ENCODE measurements at places on chromosomes 4 and X.

- DNase-seq: no peak
Observed at GRCh38 chrX:14802943-14803710, 69.7 kb downstream of the FANCB start.

DNA sequence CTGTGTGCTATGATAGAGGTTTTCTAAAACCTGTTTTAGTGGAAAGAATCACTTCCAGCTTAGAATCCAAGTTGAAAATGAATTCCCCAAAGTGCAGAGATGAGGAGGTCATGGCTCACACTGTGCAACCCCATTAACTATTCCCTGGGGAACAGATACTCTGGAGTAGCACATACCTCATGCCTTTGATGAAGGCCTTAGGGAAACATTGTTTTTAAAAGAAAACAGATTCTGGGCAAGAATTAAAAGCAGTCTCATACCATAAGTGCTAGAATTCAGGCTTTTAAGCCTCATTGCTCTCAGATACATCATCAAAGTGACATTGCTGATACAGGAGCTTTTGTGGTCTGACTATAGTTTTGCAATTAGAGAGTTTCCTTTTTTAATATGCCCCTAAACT lies 115.1 kb downstream of the NDST4 start:
- DNase-seq: no peak

DNA sequence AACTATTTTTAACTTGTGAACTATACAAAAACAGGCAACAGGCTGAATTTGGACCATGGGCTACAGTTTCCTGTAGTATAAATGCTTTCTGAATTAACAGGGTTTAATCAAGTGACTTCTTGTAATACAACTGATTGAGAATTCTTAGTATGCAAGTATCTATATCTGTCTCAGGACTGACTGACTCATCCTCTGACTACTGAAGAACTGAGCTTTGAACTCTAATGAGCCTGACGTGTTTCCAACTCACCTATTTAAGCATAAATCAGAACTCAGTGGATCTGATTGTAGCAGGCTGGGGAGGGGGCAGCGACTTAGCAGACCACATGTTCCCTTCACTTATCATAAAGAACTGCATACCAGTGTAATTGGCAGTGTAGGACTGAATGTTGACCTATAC lies 7.8 kb downstream of the SPATA4 start:
- DNase-seq: no peak

DNA sequence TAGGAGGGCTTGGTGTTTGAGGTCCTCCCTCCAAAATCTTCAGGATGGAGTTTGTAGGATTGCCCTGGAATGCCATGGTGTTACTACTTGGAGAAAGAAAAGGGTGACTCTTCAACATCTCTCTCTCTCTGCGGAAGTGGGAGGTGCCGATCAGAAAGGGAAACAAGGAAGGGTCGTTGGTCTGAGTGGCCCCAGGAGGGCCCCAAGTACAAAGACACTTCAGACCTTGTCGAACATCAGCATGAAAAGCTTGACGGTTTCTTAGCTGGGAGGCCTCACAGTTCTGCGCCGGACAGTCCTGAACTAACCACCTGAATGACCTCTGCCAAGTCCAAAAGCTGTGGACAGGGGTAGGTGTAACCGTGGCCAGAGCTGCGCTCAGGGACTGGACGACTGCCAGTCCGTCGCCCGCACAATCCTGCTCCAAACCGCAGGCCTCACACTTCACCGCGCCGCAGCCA lies 646 bp upstream of the GSX2 start:
- DNase-seq: no peak

DNA sequence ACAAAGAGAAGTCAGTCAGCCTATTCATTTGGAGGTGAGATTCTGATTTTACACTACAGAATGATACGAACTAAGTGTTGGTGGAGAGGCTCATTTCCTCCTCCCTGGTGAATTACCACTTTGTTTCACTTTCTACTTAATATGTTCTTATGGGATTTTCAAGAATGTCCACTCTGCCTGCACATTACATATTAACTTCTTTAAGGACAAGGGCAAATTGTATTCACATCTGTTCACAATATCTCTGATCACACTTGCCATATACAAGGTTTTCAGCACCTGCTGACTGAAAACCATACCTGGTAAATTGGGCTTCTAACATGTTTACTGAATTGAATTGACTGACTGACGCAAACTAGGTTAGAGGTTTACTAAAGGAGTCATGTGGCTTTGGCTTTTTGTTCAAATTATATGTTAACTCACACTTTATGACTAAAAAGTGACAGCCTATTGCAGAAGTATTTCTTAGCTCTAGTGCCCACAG lies 188.4 kb upstream of the MBNL3 start:
- no peak for DNase-seq

- DNase-seq: no peak
Observed at GRCh38 chr4:126894963-126895362, 737.8 kb upstream of the INTU start.

- no peak for DNase-seq
Observed at GRCh38 chrX:139831675-139832456, 101.0 kb downstream of the ATP11C start.

DNA sequence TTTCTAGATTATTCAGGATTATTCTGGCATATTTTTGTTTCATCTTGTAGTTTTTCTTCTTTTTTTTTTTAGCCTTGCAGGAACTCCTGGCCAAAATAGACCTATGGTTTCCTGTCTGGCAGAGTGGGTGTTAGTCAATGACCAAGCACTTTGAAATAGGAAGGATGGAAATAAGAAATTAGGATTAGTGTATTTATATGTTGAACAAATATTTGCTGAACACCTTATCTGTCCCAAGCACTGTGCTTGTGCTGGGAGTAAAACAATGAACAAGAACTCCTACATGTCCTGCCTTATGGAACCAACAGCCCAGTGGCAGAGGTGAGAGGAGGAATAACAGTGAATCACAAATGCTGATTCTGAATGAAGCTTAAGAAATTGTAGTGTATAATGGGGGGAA lies 4.5 kb downstream of the MMRN1 start:
- no peak for DNase-seq

DNA sequence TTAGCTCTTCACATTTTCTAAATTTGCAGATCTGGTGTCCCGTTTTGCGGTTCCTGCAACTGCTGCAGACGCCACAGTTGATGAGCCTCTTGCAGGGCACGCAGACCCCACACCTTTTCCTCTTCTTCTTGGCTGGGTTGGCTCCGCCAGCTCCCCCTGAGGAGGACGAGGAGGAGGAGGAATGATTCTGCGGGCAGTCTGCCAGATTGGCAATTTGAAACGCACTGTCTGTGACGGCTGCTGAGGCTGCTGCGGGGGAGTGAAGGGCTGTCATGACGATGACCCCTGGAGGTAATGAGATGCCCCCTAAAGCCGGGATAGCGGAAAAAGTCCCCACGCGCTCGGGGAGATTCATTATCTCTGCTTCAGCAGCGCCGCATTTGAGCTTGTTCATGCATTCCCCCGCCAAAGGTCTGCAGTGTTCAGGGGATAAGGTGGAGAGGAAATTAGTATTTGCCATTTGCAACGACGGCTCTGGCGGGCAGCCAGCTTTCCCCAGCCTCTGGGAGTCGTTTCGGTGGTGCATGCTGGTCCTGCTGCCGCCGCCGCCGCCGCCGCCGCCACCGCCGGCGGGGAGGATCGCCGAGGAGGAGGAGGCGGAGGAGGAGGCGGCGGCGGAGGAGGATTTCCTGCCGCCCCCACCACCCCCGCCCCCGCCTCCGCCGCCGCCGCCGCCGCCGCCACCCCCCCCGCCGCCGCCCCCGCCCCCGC lies 3.8 kb downstream of the CXXC4 start:
- no peak for DNase-seq

DNA sequence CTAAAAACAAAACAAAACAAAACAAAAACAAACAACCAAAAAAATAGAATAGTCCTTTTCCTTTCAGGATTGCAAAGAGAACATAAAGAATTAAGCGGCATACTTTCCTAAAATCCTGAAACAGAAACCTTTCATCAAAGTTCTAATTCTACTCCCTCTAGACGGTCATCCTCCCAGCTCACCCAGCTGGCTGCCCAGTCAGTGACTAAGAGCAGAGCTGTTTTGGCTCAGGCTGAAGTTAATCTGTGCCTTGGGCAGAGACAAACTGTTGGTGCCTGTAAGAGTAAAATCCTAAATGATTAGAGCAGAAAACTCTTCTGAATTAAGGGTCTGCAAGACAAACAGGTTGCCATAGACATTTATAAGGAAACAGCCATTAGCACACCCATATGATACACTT lies 17.6 kb upstream of the WAS start:
- DNase-seq: no peak

- peak; percentile 2 for DNase-seq
Observed at GRCh38 chr4:25926462-25926861, 12.4 kb downstream of the SMIM20 start.

DNA sequence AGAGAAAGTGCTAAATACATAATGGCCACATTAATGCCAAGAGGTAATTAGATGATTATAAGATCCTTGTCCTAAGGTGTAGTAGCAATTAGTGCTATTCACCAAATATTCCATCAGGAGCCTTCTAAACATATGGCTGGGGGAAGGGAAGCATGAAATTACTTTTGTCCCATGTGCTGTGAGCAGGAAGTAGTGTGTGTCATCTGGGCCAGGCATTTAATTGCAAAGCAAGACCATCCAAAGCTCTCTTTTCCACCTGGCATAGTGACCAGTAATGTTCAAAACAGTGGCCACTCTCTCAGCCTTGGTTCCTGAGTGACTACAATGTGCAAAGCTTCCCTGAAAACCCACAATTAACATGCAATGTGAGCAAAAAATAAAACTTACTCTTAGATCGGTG lies 144.2 kb upstream of the FAM241A start:
- no peak for DNase-seq

GRCh38 chrX:49053223-49054072 lies 5.4 kb upstream of the CCDC120 start:
- DNase-seq: peak; percentile 41

- no peak for DNase-seq
Observed at GRCh38 chr4:83751336-83751949, 215.5 kb downstream of the GPAT3 start.
